ENCODE measurements at places on chromosomes 5 and 9.

GRCh38 chr9:101126556-101126955, 98.0 kb downstream of the PLPPR1 start:
- DNase-seq = no peak

DNA sequence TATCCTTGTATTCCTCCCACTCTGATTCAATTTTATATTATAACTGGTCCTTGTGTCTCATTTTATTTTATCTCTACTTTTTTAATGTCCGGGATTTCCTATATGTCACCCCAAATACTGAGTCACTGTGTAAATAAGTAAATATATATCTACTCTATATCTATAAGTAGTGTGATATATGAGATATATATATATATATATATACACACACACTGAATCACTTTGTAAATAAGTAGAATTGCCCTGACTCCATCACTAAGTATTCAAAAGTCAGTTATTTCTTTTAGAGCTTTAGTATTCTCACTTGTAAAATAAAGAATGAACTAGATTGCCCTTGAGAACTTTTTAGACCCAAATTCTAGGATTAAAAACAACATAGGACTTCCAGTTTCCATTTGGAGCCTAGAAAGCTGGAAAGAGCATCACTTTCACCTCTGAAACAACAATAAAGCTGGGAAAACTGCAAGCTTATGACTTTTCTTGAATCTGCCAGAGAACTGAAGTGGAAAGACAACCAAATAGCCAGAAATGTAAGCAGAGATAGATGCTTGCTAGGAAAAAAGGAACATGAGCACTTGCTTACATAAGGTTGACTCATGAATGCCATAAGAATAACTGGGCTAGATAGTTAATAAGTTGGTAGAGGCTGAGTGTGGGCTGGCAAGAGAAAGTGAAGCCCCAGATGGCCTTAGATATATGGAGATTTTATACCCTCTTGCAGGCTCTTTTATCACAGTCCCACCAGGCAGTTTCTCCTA, 171.1 kb upstream of the TLX3 start:
- DNase-seq = no peak

DNA sequence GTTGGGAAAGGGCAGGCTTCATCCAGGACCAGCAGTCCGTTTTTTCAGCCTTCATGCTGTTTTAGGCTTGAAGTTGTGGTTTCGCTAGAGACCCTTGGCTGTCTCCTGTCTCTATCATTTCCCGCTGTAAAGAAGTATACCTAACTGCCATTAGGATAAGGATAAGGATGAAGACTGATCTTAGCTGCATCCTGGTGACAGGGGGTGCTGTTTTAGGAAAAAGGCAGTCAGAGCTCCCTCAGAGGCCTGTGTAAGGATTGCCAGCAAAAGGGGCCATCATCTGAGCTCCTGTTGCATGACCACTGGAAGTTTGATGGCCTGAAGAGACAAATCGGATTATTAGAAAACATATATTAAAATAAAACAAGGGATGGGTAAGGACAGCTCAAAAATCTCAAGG, 64.8 kb upstream of the FGF10 start:
- DNase-seq = no peak

DNA sequence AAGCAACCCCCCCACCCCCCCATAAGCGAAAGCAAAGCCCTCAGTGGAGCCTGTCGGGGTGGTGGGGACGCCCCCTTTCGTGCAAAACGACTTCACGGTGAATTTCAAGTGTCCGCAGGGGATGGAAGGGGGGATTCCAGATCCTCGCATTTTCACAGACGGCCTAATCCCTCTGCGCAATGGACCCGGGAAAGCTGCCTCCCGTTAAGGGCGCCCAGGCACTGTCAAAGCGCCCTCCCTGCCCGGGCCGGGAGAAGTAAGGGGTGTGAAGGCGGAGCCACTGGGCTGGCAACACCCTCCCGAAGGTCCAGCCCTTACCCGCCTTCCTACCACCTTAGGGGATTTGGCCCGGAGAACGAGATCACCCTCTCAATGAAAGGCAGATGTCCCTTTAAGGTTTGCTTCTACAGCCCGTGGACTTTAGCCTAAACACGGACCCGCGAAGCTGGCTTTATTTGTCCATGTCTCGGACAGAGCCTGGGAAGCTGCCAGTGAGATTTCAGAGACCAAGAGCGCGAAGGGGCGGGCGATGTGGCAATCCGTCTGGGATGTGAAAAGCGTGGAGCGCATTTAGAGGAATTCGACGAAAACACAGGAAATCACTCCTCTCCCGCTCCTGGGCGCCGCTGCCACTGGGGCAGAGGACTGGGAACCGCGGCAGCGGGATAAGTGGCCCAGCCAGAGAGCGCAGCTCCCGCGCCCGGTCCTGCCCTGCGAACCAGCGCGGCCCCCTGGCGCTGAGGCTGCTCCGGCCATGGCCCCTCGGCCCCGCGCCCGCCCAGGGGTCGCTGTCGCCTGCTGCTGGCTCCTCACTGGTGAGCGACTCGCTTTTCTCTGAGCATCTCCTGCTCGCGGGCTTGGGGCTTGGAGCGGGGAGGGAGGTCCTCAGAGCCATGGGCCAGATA, at the start of the genes ITGA1 and PELO:
ITGA1 (plus strand) TSS at position 317 of the 905 bp plus-strand sequence; CDS start at position 755, 438 bp downstream.
PELO (plus strand) TSS at position 317 of the 905 bp plus-strand sequence. CDS start 12,479 bp downstream, outside the sequence.
- DNase-seq = peak; percentile 86

- DNase-seq = no peak
These were observed 8.0 kb downstream of the EGFL7 start for GRCh38 chr9:136670576-136671253.

DNA sequence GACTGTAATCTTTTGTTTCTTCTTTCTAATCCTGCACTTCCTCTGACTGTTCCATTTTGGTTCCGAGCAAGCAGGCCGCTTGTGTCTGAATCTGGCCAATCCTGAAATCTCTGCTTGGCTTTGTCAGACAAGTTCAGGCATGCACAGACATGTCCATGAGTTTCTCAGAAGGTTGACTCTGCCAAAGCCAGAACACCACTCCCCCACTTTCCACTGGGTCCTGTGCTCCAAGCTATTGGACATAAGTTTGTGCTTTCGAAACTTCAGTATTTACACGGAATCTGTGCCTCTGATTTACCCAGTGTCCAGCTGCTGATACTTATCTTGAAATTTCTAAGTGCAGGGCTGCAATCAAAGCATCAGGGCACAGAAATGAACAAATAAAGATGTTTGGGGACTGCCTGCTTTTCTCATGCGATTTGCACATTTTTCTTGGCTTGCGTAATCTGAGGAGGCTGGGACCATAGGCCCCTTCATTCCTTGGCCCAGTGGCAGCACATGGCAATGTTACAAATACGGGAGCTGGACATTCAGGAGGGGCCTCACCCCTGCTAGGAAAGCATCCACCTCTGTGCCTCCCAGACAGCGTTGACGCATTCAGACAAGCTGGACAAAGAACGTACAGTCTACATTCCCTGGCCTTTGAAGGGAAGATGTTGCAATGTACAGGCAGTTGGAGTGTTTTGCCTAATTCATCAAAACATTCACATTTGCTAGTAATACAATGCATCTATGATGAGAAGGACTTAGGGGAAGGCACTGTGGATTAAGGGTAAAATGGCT, 209.2 kb upstream of the PAPPA start:
- DNase-seq = no peak

- no peak for DNase-seq
These were observed 170.5 kb downstream of the NDUFS4 start for GRCh38 chr5:53730943-53731342.

GRCh38 chr5:172583931-172584511, 57.0 kb upstream of the NEURL1B start:
- DNase-seq = no peak

GRCh38 chr5:54738118-54738972, 220.8 kb downstream of the SNX18 start:
- DNase-seq = no peak

GRCh38 chr9:86773422-86773945, 173.8 kb downstream of the GAS1 start:
- DNase-seq = no peak

- no peak for DNase-seq
These were observed 75.4 kb downstream of the NREP start for GRCh38 chr5:111681414-111682120.

GRCh38 chr5:3858524-3858923, 262.9 kb downstream of the IRX1 start:
- no peak for DNase-seq

GRCh38 chr9:104927216-104927911, 591 bp downstream of the ABCA1 start:
- no peak for DNase-seq

- peak; percentile 38 for DNase-seq
These were observed 2.1 kb upstream of the TTLL11 start for GRCh38 chr9:122095010-122095767.

- DNase-seq = no peak
These were observed 179.6 kb downstream of the GRIA1 start for GRCh38 chr5:153670101-153670500.

GRCh38 chr9:68562461-68562860, 21.8 kb upstream of the TMEM252 start:
- no peak for DNase-seq

GRCh38 chr9:121883281-121884056, 209.6 kb downstream of the TTLL11 start:
- DNase-seq = no peak

DNA sequence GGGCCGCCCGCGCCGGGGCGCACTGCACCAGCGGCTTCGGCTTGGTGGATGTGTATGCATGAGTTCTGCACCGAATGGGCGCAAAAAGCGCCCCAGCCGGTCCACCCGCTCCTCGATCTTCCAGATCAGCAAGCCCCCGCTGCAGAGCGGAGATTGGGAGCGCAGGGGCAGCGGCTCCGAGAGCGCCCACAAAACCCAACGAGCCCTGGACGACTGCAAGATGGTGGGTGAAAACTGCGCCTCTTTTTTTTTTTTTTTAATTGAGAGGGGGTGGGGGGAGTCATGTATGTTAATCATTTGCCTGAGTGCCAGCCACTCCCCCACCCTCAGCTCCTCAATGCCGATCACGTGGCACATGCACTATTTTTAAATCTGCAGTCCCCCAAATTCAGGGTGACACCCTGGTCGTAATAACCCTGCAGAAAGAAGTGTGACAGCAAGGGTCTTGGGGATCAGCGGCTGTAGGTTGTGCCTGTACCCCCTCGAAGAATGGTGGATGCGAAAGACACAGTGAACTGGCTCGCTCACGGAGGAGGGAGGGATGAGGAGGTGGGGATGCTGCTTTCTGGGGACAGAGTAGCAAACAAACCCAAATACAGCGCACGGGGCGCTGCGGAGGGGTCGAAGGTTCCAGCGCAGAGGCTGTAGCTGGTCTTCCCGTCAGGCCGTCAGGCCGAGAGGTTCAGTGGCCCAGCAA, 900 bp downstream of the RGS7BP start:
- DNase-seq = no peak

DNA sequence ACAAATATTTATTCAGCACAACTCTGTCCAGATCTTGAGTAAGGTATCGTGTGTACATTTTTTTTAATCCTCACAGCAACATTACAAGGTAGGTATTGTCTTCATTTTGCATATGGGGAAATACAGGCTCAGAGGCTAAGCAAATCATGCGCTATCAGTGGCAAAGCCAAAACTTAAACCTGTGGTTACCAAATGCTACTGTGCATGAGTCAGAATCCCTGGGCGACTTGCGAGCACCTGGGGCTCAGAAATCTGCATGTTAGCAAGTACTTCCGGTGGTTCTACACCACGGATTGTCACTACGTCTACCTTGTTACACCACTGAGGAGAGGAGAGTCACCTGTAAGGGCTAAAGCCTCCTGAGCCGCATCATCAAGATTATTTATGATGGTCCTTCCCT, 21.3 kb downstream of the C5orf58 start:
- no peak for DNase-seq

DNA sequence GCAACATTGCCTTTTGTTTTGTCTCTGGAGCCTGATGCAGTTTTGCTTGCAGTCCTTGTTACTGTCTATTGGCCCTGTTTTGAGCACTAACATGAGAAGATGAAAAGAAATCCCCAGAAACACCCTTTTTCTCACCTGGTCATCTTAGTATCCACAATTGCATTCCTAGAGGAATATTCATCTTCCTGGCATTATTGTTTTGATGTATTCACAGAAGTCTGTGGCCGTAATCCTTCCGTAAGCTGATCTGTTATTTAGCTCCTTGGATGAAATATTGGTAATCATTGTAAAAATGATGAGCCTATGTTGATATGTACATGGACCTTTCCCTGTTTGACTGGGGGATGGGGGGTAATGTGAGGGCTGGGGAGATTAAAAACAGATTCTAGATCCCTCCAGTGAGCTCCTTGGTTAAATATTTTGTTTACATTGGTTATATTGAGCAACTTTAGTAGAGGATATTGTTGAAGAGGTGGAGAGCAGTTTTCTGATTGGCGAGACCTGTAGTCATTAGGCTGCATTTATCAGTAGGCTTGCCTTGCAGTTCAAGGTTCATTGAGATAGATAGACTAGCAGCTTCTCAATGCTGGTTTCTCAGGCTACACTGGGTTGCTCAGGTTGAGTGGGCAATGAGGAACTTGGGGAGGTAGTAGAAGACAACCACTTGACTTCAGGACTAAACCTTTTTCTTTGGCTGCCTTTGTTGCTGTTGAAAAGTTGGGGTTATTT, 117.5 kb downstream of the MACIR start:
- DNase-seq = no peak

GRCh38 chr9:71249729-71250317, 128.4 kb upstream of the TRPM3 start:
- peak; percentile 77 for DNase-seq

GRCh38 chr9:71285191-71285656, 163.8 kb upstream of the TRPM3 start:
- peak; percentile 78 for DNase-seq

DNA sequence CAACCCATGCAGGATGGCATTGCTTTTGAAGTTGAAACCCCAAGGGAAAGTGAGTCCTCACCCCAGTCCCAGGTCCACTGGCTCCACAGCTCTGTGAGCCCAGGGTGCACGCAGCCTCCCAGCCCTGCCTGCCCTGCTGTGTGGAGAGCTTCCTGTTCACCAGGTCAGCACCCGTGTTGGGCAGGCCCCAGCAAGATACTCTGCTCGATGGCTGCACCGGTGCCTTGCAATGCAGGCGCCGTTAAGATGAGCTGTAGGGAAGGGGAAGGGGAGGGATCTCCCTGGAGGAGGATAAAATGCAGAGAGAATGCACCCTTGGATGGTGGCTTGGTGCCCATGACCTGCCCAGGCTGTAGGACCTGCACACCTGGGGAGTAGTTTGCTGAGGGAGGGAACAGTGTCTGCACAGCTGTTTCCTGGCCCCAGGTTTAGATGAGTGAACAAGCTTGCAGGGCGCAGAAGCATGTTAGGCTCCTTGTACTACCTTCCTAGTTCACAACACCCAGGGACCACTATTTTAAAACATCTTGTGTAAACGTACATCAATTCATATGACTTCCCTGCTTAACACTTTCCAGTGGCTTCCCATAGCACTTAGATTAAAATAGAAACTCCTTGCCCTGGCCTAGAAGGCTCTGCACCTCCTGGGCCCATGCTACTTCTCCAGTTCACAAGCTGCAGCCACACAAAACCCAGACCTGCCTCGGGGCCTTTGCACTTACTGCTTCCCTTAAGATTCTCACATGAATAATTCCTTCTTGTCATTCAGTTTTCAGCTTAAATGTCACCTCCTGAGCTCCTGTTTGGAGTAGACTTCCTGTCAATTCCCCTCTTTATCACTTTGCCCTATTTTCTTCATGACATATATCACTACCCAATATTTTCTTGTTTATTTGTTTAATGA, 19.6 kb downstream of the FAT2 start:
- no peak for DNase-seq

DNA sequence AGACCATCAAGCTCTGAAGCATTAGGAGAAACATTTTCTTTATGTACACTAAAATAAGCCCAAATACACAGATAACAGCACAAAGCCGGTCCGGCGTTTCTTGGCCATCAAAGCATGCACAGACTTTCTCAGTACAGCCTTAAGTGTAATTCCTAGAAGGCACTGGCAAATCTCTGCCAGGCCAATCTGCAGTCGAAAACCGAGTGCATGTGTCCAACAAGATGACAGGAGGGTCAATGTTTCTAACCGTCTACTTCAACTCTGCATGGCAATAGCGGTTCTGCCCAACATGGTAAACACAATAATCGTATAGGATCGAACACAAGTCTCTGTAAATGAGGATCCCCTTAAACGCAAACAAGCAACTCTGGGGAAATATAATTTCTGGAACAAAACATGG, 1.1 kb downstream of the ARL15 start:
- no peak for DNase-seq
